CD4-positive, alpha-beta T cell treated with Interleukin-10 for 1 hour (primary cell): ENCODE measurements at places on chromosomes 7 and 10.

GRCh38 chr10:30782537-30783461, 153.2 kb upstream of the LYZL2 start:
- no peak for DNase-seq

GRCh38 chr10:62171791-62172190, 96.9 kb downstream of the RTKN2 start:
- DNase-seq: no peak

DNA sequence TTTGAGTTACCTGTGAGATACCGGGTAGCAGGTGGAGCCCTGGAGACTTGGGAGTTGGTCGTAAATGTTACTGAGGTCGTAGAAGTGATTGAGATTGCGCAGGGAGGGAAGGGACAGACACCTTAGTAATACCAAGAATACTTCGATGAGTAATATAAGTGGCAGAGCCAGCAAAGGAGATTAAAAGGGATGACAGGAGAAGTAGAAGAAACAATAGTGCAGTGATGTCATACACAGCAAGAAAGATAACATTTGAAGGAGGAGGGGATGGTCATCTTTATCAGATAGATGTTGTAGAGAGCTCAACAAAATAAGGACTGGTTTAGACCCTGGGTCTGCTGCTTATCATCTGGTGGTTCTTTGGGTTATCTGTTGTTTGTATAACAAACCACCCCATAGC, 5.0 kb downstream of the BCCIP start:
- DNase-seq: no peak

DNA sequence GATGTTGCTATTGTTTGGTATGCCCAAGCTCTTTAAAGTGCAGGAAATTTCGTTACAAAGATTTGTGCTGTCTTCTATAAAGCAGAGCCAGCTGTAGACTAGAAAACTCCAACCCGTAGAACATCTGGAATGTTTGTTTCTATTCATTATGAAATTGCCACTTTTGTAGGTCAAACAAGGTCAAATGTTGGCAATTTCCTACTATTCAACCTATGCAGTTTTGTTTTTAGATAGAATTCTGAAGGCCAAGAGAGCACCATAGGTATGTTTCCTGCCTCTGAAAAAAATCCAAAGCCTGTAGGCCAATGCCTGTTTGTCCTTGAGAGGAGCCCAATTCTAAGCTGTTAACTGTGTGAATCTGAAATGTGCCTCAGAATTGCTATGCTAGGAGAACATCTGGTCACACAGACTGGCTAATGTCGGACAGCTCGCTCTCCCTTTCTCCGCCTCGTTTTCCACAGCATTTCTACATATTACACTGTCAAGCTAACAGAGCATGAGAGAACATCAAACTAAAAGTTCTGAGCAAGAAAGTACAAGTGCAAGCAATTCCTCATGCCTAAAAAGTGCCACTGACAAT, 267.2 kb upstream of the LRGUK start:
- DNase-seq: no peak

- no peak for DNase-seq
Observed at GRCh38 chr10:4982764-4983226, 19.6 kb downstream of the AKR1C1 start.

DNA sequence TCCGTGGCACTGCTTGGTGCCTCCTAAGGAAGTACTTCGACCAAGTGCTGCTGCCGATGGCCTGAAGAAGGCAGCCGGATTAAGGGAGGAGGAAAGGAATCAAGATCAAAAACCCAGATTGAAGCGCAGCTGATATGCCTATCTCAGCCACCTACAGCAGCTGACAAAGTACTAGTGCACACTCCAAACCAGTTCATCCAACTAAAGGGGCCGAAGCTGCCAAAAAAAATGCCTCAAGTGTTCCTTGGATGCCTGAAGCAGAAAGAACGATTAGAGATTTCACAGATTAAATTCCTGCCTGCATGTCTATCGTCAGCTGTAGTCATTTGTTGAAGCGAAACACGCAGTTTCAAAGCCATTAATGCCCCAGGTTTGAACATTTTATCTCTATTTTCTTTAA, 65.7 kb downstream of the TNRC18 start:
- no peak for DNase-seq

DNA sequence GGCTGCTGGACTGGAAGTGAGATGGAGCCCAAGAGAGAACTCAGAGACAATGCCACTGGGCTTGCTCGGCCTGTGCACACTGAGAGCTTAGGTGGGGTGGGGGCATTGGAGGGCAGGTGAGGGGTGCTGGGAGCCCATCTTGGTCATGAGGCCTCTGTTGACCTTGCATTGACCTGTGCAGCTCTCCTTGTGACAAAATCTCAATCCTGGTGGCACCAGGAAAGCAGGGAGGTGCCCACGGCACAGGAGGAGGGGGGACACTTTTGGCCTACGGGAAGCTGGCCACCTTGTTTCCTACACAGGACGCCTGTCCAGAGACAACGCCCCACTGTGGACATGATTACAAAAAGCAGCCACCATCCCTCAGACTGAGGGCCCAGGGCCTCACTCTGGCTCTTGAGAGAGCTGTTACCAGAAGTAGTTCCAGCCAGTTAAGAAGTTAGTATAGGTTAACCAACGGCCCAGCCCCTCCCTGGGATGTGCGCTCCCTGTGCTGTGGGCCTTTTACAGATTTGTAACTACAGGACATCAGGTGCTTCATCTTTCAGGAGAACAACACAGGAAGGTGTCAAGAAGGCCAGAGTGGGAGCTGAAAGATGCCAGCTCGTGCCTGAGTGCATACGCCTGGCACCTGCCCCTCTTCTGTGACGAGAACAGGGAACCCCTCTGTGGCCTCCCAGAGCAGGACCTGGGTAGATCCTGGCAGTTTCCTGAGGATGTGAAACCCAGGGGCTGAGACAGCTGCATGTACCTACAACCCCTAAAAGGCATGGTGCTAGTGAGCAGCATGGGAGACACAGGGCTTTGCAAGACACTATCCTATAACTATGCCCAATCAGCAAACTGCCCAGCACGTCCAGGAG, 10.3 kb downstream of the PKD1L1 start:
- no peak for DNase-seq

- no peak for DNase-seq
Observed at GRCh38 chr7:27462575-27463270, 200.0 kb downstream of the HIBADH start.

DNA sequence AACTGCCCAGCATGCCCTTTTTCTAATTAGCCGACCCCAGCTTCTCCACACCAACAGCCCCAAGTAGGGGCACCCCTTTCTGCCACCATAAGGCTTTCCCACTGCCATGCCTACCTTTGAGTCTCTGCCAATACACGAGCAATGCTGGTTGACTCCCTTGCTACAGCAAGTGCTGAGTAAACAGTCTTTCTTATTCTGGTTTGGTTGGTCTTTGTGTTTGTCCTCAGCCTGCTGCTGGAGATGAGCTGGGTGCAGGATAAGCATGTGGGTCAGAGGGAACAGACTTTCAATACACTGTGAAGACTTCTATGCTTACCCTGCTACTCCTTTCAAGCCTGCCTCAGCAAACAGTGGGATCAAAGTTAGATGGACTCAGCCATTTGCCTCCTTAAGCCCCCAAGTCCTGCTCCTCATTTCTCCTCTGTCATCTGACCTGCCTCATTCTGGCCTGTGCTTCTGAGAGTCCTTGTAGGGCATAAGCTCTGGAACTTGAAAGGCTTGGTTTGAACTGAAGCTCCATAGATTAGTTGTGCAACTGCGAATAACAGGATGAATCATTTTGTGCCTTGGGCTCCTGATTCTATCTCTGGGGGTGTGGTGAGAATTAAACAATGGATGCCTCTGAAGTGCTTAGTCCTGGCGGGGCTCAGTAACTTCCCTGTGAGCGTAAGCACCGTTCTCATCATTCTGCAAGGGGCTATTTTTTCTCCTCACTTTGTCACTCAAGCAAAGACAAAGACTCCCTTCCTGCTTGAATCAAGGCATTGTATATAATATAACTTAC, 533.8 kb upstream of the DPP6 start:
- DNase-seq: no peak

DNA sequence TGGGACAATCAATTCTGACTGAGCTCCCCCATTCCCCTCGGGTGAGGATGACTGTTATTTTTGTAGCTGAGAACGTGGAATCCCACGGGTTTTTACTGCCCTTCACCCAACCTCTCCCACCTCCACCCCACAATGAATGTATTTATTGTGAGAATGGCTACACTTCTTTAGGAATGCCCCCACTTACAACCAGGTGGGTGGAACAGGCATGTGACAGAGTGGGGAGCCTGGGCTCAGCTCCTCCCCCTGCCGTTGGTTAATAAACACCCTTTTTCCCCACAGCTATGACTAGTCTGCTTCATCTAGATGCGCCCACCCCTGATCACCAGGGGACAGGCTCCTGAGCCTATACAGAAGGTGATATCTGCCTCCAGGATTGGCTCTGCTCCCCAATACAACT, 2.0 kb downstream of the MRPL43 start:
- no peak for DNase-seq

GRCh38 chr7:116899308-116899707, 36.9 kb downstream of the CAPZA2 start:
- DNase-seq: no peak

- peak; percentile 15 for DNase-seq
Observed at GRCh38 chr10:62541811-62542210, 167.6 kb downstream of the ZNF365 start.

- DNase-seq: no peak
Observed at GRCh38 chr10:113525713-113526112, 27.1 kb upstream of the HABP2 start.
